ENCODE measurements at places on chromosomes 2 and 18.

DNA sequence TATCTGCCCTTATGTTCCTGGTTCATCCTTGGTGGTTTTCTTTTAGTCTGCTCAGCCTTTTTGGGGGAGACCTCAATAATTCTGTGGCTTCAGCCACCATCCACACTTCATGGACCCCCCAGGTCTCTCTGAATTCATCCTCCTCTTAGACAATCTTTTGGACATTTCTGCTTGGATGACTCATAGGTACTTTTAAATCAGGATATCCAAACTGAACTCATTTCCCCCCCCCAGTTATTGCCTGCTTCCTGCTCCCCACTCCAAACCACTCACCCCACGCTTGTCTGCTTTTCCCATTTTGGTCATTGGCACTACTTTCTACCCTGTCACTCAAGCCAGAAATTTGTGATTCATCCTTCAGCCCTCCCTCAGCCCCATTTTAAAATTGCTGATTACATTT lies 78.5 kb downstream of the TANC1 start:
- DNase-seq = no peak

DNA sequence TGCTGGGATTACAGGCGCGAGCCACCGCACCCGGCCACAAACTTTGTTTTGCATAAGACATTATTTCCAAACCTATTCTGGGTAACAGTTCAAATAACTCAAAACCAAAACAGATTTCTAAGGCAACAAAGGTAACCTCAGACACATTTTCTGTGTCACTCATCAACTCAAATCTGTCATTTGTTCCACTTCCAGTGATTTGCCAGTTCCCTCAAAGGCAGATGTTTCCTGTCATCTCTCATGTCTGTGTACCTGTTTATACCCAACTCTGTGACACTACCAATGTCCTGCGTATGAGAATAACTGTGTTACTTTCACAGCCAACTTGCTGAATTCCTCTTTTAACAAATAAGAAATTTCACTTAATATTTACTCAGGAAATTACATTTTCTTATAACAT lies 54.4 kb downstream of the SCN3A start:
- no peak for DNase-seq

- DNase-seq = no peak
Measured at GRCh38 chr2:240881913-240882312, 13.3 kb downstream of the AGXT start.

DNA sequence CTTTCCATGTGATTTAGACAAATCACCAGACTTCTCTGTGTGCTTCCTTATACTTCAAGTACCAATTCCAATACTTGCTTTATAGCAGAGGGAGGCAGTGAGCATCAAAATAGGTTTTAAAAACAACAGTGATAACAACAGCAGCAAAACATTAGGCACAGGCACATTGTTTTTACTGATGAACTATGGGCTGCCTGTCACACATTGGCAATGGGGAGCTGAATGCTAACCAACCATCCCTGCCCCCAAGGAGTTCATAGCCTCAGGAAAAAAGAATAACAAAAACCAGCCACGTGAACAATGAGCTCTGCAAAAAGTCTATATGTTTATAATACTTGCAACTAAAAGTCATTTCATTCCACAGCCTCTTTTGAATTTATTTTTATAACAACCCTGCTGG lies 287.9 kb upstream of the TRIB2 start:
- no peak for DNase-seq
